ENCODE measurements at places on chromosomes 2 and 18.
A peak's percentile ranks its signal among the peaks of the same experiment; 100 is the strongest.

DNA sequence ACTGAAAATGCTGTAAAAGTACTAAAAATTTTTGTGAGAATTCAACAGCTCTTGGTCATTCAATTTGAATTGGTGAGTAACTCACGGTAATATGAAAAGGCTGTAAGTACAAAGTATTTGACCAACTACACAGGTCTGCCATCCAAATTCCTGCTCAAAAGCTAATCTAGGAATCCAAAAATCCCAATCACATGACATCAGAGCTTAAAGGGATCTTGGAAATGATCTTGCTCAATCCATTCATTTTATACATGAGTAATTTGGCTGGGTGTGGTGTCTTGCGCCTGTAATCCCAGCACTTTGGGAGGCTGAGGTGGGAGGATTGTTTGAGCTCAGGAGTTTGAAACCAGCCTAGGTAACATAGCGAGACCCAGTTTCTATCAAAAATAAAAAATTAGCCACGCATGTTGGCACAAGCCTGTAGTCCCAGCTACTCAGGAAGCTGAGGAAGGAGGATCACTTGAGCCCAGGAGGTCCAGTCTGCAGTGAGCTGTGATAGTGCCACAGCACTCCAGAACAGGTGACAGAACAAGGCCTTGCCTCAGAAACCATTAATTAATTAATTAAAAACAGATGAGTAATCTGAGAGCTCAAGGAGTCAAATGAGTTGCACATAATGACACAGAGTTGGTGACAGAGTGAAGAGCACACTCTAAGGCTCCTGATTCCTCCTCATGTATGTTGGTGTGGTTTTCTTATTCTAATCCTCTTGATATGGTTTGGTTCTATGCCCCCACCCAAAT is 19.8 kb downstream of the SPIRE1 start:
- DNase-seq: peak; percentile 79

GRCh38 chr18:76839086-76839794 is 16.9 kb downstream of the ZNF236 start:
- peak; percentile 25 for DNase-seq

GRCh38 chr2:24317491-24317920 is 42.8 kb downstream of the ITSN2 start:
- peak; percentile 18 for DNase-seq

- DNase-seq: no peak
Measured at GRCh38 chr2:169683425-169684134, 10.6 kb downstream of the CFAP210 start.

GRCh38 chr2:162545254-162545653 is 201.3 kb downstream of the GCA start:
- DNase-seq: no peak

DNA sequence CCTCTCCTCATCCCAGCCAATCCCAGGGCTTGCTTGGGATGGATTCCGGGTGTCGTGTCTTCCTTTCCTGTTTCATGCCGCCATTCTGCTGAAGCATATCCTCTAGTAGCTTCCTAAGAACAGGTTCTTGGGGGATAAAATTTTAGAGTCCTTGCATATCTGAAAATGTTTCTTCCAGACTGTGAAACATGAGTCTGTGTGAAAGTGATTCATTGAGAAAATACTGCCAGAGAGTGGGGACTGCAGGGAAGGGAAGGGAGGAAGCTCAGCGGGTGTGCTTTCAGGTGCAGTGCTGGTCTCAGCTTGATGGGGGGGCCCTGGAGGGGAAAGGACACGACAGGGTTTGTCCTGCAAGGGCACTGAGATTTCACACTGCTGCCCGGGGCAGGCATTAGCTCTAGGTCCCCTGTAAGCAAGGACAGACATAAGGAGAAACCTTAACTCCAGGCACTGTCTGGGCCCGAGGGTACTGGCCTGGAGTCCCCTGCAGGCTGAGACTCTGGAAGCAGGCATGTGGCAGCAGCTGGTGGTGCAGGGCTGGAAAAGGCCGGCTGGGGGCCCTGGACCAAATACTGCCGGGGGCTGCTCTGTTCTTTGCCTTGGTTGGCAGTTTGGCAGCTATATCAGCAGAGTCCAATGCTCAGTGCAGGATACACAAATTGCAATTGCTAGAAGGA is 97.6 kb upstream of the HS6ST1 start:
- DNase-seq: peak; percentile 30

DNA sequence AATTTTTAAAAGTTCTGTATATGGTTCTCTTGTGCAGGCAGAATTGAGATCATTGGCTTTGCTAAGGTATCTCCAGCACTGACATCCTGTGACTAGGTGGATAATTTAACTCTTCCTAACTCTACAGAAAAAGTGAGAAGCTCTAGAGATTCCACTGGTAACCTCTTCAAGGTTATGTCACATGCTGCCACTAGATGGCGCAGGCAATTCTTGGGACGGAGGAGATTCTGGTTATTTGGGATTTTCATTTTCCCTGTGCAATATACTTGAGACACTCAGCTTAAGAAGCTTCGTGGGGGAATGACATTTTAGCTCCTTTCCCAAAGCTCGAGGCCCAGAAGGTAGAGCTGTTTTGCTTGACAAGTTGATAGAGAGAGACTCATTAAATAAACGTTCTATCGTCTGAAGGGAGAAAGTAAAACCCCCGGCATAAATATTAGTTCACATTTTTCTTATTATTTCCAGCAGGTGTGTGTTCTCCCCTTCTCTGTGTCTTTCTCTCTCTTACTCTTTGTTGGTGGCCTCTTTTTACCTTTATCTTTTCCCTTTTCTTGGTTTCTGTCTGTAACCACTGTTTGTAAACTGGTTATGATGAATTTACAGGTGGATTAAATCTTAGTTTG is 26.6 kb upstream of the LANCL1 start:
- DNase-seq: peak; percentile 46

GRCh38 chr18:77635451-77635850 is 385.8 kb downstream of the GALR1 start:
- DNase-seq: no peak

GRCh38 chr18:37578886-37579513 is 13.4 kb upstream of the CELF4 start:
- peak; percentile 18 for DNase-seq

DNA sequence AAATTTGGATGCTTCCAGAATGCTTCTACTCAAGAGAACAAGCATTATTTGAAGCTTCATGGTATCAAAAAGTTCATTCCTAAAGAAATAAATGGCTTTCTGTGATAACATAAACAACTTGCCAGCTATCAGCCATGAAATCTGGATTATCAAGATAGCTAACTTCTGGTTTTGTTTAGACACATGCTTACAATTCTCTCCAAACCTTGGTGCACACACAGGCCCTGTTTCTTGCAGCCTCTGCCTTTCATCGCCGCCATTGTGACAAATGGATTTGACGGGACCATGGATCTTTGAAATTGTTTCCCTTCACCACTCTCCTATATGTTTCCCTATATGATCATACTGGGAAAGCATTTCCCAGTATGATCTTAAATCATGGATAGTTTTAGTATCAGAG is 47.9 kb upstream of the CABLES1 start:
- DNase-seq: no peak

DNA sequence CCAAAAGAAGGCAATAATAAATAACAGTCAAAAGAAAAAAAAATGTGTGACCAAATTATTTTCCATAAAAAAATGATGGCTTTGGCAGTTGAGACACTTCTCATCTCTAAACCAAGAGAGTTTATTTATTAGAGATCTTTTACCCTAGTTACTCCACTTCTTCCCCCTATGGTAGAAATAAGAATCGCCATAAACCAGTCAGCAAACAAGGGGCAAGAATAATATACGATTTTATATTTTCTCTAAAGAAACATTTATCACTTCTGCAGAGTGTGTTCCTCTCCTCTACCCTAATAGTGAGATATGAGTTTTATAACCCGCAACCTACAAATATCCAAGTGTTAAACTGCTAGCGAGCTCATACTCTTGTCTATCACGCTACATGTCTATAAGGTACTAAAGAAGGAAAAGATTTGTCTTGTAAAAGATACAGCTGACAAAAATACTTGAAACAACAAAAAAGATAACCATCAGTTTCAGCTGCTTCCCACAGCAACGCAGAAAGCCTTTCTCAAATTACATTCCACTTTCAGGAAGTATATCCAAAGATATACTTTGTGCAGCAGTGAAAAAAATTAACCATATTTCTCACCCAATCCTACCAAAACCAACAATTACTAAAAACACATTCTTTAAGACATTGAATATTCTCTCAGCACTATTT is 2.3 kb downstream of the RNF103 start:
- DNase-seq: peak; percentile 54

DNA sequence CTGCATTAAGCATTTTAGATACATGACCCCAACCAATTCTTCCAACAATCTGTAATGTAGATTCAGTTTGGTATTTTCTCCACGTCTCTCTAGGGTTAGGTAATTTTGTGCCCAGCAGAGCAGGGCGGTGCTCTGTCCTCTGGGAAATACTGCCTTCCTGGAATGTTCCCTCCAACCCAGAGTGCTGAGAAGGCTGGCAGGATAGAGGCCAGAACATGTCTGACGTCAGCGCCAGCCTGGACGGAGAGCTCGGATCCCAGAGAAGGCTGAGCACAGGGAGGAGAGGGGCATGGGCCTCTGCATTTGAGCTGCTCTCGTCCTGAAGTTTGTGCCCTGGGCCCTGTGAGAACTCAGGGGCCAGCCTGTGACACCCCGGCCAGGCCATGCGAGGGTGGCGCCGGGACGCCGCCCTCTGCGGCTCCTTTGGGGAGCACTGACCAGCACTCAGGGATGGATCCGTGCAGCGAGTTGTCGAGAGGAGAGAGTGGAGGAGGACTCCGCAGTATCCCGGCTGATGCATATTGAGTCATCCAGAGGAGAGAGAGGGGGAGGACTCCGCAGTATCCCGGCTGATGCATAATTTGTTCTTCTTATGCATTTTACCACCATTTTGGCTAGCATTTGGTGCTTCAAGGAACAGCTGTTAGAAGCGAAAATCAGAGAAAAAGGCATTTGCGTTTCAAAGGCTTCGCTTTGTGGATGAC is 80.0 kb upstream of the PXDN start:
- no peak for DNase-seq

GRCh38 chr2:239298116-239298804 is 102.6 kb downstream of the HDAC4 start:
- DNase-seq: peak; percentile 19

DNA sequence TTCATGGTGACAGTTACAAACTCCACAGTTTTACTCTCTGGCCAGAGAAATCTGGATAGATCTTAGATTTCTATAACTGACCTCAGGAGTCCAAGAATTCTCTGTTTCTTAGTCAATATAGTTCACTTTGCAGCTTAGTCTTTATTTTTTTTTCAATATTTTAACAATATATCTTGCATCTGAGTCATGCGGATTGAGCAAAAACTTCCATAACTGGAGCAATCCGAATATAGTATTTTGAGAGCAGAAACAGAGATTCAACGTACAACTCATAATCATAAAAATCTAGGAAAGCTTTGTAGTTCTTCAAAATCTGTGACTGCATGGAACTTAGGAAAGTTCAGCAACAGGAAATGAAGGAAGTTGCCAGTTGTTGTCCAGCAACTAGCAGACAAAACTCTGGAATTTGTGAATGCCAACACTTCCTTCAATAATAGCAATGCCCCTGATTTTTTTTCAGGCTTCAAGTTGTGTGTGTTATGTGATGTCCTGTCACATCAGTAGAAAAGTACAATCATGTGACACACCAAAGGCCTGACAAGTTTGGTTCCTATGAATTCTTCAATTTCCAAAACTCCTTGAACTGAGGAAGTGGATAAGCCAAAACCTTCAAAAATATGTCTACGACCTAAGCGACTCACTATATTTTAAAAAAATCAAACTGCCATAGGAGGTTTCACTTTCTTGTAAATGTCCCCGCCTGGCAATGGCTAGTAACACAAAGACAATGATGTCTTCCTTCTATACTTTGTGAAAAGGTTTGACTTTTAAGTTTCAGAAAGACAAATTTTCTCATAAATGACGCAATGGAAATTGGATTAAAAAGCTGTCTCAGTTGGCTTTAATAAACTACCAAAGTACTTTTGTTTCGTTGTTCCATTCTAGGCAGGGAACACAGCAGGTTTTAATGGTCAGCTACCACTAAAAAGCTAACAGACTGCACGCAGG is 510.6 kb downstream of the ERBB4 start:
- peak; percentile 27 for DNase-seq

- peak; percentile 26 for DNase-seq
Measured at GRCh38 chr2:172293952-172294351, 133.4 kb upstream of the ITGA6 start.

DNA sequence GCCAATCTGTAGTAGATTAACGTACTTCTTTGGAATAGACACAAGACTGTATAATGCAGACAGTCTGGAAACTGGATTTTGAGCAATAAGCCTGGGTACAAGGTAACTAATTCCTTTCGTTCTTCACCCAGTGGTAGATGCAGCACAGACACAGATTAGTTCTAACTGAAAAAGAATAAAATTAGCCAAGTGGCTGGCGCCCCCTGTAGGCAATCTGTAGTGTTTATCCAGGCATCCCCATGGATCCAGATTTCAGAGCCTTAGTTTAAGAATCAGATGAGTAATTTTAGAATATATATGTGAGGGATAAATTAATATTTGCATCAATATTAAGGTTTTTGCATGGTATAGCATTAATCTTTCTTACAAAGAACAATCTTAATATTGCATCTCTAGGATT is 563.9 kb downstream of the DCC start:
- DNase-seq: no peak

DNA sequence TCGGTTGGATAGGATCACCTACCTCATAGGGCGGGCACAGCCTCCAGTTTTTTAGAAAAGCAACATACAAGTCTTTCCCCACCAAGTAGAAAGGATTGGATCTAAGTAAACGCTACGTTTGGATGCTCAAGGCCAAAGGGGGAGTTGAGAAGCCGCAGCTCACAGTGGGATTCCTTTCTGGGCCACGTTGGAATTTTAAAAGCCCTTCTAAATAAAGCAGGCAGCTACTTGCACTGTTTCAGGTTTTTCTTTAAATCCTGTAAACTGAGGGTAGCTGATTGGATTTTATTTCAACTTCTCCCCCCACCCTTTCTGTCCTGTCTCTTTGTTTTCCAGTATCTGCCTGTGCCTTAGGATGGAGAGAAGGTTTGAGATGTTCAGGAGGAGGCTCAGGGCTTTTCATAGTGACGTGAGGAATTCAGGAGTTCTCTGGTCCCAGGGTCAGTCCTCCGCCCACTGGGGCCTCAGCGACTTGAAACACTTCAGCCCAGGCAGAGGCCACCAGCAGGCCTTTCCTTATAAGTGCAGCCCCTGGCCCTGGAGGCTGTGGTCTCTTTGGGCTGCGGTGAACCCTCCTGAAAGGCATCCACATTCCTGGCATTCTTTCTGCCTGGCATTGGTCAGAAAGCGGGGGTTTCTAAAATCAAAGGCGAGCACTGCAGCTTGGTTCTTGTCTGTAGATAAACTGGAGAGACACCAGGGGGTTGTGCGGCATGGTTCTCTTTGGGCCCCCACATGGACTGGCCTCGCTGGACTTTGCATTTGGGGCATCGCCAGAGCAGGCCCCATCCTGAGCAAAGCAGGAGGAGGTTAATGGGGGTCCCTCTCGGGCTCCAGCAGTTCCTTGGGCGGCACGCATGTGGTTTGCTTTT is 44.5 kb downstream of the SH3BP4 start:
- peak; percentile 94 for DNase-seq

GRCh38 chr2:223865907-223866508 is 28.6 kb upstream of the AP1S3 start:
- no peak for DNase-seq

GRCh38 chr2:232493701-232494474 is 6.3 kb upstream of the ECEL1 start:
- DNase-seq: no peak
